ENCODE measurements at places on chromosomes 11 and 22.

GRCh38 chr11:60918251-60918938, 4.4 kb downstream of the TMEM109 start:
- DNase-seq: no peak

GRCh38 chr11:44624761-44625221, 59.3 kb downstream of the CD82 start:
- DNase-seq: no peak

DNA sequence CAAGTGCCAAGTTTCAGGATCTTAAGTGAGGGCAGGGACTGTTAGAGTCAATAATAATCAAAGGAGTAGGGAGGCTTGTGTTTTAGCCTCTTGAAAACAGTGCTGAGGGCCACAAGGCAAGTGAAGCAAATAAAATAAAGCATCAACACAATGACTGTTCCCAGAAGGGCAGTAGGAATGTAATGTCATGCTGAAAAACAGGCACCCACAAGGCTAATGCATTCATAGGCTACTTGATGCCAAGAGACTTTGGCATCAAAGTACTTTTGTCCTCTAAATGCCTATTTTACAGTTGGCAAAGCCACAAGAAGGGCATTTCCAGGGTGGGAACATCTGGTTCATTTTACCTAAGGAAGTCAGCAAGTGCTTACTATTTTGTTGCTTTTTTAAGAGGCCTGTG, 22.9 kb downstream of the RAB39A start:
- DNase-seq: no peak

DNA sequence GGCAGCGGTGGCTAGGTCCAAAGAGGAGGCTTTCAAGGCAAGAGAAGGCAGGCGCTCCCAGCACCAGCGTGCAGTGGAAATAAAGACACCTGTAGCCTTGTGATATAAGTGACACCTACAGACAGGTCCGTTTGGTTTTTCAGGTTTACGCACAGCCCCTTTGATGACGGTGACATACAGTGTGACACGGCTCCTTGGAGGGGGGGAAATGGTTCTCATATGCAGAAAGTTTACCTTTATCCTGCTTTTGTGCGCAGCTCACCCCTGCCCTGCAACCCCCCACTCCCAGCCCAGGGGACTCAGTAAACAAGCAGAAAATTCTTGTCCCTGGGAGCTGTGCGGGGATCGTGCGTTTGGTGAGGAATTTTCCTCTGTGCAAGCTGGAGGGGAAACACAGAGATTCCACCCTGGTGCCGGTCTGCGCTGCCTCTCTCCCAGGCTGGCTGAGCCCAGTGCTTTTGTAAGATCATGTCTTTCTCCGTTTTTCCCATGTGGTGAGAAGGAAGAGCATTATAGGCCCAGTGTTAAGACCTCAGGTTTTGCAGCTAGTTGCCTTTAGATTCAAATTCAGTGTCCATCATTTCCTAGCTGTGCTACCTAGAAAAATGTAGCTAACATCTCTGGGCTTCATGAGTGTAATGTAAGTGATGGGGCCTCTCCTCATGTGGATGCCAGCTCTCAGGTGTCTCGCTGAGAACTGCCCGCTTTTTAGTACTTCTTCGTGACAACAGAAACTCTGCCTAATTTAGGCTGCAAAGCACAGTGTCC, at the start of gene ELF5:
Gene ELF5, minus strand, starts transcription at position 113 of the 768 bp plus-strand sequence. CDS start 8,045 bp downstream, outside the sequence.
- no peak for DNase-seq

GRCh38 chr22:39958949-39959639, 1.1 kb upstream of the TMA7B start:
- no peak for DNase-seq

DNA sequence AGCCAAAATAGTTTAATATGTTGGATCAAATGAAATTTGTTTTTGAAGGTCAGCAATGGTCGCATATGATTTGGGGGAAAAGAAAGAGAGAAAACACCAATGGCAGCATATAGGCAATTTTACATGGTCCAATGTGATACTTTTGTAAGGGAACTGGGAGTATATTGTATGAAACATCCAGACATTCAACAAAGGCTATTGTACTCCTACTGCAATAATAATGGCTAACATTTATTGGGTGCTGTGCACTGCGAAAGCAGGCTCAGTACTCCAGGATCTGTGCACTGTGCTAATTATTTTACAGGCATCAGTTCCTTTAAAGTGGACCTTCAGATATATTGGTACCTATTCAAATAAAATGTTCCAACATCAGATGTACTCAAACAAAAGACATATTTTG, 5.9 kb upstream of the OR10V1 start:
- DNase-seq: no peak

DNA sequence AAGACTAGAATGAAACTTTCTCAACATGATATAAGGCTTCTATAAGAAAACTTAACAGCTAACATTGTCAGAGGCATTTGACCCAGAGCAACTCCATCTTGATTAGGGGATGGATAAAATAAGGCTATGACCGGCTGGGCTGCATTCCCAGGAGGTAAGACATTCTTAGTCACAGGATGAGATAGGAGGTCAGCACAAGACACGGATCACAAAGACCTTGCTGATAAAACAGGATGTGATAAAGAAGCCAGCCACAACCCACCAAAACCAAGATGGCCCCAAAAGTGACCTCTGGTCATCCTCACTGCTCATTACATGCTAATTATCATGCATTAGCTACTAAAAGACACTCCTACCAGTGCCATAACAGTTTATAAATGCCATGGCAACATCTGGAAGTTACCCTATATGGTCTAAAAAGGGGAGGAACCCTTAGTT, 135.2 kb downstream of the TTC28 start:
- DNase-seq: no peak

DNA sequence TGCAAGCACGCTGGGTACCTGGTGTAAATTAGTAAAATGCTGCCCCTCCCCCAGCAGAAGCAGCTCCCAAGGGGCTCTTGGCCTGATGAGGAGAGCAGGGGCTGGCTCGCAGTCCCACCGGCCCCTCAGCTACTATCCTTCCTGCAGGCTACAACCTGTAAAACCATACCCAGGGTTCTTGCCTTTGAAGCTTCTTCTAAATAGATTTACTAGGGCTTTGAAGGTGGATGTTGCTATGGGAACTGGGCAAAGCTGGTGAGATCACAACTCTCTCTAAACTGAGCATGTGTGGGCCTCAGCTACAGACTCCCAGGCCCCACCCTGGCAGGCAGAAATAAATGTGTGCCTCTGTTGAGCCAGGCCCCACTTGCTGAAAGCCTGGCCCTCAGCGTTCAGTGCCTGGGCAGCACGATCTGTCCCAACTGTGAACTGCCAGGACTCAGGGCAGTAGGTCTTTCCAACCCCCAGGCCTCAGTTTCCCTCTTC, 18.5 kb downstream of the CD5 start:
- DNase-seq: no peak

DNA sequence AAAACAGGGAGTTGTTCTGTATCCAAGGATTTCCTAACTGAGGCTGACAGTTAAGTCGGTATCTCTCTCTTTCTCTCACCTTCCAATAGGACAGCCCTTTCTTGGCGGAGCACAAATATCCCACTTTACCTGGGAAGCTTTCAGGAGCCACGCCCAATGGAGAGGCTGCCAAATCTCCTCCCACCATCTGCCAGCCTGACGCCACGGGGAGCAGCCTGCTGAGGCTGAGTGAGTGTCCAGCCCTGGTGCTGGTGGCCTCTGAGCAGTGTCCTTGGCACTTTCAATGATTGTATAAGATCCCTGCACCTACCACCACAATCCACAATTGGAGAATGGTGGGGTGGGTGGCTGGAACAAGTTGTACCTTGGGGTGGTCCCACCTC, 33.7 kb downstream of the CYB5R2 start:
- no peak for DNase-seq

GRCh38 chr11:126704096-126704495, 296.5 kb downstream of the KIRREL3 start:
- DNase-seq: no peak

DNA sequence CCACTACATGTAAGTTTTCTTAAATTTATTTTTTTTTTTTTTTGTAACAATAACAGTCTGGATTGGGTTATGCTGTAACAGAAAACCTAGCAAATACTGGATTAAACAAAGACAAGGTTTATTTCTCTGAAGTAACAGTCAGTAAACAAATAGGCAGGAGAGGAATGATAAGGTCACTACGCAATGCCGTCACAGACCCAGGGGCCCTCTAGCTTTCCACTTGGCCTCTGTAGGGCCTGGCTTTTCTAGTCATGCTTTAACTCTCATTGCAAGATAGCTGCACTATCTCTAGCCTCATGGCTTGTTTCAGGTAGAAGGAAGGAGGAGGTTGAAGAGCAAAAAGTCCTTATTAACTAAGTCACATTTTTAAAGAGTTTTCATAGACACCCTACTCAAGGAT, 6.5 kb downstream of the OR10A6 start:
- no peak for DNase-seq

- no peak for DNase-seq
These were observed 95.1 kb upstream of the GRAMD1B start for GRCh38 chr11:123334925-123335324.

DNA sequence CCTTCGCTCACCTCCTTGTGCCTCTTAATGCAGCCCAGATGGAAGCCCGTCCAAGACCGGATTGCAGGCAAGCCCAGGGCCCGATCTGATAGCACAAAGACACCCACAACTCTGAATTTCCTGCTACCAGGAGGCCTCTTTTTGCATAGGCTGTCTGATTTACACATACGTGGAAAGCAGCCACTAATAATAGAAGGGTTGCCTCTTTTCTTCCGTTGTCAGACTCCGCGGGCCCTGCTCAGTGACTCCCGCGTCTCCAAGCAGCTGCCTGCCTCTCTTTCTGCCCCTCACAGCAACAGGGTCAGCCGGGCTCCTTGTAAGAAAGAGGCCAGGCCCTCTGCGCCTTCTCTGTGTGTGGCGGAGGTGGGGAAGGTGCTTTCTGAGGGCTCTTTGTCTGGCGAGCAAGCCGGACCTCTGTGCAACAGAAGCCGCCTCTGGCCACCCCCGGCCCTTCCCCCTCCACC, 26.7 kb downstream of the FLI1 start:
- no peak for DNase-seq

DNA sequence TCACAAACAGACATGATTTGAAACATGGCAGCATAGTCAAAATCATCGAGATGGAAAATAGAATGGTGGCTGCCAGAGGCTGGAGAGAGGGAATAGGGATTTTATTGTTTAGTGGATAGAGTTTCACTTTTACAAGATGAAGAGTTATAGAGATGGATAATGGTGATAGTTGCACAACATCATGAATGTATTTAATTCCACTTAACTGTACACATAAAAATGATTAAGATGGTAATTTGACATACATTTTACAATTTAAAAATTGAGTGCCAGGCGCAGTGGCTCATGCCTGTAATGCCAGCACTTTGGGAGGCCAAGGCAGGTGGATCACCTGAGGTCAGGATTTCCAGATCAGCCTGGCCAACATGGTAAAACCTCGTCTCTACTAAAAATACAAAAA, 21.2 kb downstream of the TTC28 start:
- DNase-seq: no peak

DNA sequence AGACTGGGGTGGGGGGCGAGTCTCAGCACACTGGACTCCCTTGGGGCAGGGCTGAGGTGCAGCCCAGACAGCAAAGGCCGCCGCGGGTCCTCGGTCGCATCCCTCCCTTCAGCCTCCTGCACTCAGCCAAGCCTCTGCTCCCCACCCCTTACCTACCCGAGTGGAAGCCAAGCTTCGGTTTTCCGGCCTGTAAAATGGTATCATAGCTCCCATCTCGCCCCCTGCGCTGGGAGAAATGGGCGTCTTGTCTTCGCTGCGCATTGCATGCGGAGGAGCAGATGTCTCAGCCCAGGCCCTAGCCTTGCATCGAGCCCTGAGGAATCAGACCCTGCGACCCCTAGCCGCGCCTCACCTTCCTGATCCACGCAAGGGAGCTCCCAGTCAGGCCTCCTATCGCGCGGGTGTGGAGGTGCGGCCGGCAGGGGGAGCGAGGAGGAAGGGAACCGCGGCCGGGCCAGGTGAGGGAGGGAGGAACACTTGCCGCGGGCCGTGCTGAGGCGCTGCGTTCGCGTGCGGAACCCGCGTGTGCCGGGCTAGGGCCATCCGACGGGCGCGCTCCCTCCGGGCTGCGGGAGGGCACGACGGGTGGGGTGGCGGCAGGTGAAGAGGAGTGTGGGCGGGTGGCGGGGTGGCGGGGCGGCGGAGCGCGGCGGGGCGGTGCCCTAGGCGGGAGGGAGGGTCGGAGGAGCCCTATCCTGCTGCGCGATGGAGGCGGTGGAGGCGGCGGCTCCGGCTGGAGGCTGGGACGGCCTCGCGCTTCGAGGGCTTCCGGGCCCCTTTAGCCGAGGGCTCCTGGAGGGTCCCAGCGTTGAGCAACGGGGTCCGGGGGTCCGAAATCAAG, 4.1 kb upstream of the TBX1 start:
- DNase-seq: peak; percentile 57

- no peak for DNase-seq
These were observed 345.1 kb downstream of the FAT3 start for GRCh38 chr11:92569726-92570125.

DNA sequence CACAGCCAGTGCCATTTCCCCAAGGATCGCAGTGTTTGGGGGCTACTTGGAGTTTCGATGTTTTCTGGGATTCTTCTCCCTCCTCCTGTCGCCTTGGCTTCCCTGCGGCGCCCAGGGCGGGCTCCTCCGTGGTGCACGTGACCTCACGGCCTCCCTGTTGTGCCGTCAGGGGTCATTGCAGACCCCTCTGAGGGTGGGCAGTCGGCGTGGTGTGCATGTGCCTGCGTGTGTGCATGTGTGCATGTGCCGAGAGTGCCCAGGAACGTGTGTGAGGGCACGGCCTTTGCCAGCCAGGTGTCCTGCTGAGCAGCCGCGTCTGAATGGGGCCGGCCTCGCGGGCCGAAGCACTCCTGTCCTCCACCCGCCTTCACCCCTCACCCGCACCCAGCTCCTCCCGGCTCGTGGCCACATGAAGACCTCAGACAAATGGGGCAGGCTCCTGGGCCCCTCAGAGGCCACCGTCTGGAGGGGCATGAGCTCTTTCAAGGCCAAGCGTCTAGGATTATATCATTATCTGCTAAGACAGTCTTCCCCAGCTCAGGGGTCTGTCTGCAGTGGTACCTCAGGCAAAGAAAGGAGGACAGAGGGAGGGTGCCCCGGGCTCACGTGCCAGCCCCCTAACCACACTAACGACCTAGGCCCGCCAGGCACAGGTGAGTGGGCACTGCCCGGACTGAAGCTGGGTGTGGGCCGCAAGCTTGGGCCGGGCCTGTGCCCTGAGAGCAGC, 9.4 kb upstream of the MRPL23 start:
- no peak for DNase-seq

GRCh38 chr11:2582351-2582945, 117.3 kb downstream of the KCNQ1OT1 start:
- no peak for DNase-seq

DNA sequence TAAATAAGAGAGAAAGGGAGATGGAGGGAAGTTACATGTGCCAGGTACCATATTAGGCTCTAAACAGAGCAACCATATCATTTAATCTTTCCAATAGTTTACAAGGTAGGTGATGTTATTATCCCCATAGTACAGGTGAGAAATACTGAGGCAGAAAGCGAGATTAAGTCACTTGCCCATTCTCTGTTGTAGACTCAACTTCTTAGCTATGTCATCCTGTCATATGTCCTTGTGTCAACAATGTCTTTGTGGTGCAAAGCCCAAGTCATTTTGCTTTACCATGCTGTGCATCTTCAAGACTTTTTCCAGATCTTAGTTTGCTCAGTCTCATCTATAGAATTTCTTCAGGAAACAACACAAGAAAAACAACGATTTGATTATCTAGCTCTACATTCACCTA, 205.0 kb upstream of the E2F8 start:
- DNase-seq: no peak

GRCh38 chr11:30990625-30991296, 378.8 kb downstream of the DCDC1 start:
- no peak for DNase-seq
